ELR (cell line): ENCODE measurements at places on chromosomes 5 and 9.

DNA sequence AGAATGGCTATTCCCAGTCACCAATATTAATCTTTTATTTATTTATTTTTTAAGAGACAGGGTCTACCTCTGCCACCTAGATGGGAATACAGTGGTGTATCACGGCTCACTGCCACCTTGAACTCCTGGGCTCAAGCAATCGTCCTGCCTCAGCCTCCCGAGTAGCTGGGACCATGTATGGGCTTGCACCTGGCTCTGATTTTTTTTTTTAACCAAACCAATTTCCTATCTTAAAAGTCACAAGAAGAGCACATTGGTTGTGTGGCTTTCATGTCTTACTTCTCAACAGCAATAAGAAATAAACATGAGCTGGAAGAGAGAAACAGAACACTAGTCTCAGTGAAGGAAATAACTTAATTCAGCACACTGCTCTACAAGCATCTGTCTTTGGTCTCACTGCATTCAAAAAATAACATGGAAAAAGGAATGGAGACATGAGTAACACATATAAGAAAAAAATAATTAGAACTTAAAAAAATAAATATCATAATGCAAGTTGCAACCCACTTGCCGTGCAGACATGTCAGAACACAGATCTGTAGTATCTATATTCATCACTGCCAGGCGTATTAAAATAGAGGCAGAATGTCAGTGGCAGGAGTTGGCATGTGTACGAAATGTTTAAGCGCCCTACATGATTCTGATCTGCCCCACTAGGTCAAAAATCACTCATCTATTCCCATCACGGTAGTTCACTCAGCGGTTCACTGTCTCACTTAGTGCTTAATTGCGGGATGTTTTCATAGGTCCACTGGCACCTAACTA, 66.4 kb downstream of the EFNA5 start:
- DNase-seq: no peak

GRCh38 chr9:95857124-95857523, 18.4 kb upstream of the ERCC6L2 start:
- peak; percentile 63 for DNase-seq

DNA sequence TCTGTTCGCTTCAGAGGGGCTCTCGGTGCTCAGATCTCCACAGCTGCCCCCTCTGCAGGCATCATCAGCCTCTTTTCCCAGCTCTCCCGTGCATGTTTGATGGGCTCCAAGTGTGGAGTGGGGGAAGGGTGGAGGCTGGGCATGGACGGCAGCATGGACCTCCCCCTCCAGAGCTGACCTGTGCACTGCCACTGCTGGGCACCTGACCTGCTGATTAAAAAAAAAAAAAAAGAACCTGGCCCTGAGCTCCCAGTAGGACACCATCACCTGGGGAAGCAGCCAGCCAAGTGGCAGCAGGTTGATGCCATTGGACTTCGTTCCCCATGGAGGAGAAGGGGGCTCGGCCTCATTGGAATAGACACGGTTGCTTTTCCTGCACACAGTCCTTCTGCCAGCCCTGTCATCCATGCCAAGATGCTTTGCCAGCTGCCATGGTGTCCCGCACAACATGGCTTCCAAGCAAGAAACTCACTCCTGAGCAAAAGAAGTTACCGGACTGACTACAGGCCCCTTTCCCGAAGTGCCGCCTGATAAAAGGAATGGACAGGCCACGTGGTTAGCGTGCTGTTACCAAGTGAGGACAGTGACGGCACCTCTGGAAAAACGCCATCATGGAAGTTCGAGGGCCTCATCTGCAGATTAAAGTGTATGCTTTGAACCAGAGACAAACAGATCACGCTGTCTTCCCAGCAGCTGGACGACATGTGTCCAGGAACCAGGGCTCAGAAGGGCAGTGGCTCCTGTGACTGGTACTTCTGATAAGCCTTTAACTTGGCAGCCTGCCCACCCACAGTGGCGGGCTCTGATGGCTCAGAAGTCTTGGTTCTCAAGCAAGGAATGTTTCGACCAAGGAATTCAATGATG, 14.7 kb upstream of the BRD3OS start:
- no peak for DNase-seq

- no peak for DNase-seq
Measured at GRCh38 chr5:125004009-125004408, 257.6 kb upstream of the ZNF608 start.

GRCh38 chr5:138051441-138052296, 18.8 kb upstream of the FAM13B start:
- no peak for DNase-seq

GRCh38 chr9:126962336-126962735, 47.8 kb downstream of the RALGPS1 start:
- no peak for DNase-seq

DNA sequence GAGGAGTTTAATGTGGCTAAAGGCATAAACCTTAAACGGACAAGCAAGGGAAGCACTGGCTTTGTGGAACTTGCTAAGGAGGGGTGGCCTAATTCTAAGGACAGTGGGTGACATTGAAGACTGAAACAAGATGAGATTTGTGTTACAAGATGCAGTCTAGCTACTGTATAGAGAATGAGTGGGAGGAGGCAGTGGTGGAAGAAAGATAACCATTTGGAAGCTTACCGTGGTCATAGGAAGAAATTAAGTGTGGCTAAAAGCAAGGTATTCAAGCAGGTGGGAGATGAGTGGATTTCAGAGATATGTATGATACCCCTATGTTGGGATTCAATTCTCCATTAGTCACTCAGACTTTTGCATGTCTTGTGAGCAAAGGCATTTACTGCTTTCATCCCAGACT, 4.6 kb downstream of the PAM start:
- no peak for DNase-seq

- DNase-seq: peak; percentile 2
Measured at GRCh38 chr5:11334404-11334803, 569.8 kb downstream of the CTNND2 start.

DNA sequence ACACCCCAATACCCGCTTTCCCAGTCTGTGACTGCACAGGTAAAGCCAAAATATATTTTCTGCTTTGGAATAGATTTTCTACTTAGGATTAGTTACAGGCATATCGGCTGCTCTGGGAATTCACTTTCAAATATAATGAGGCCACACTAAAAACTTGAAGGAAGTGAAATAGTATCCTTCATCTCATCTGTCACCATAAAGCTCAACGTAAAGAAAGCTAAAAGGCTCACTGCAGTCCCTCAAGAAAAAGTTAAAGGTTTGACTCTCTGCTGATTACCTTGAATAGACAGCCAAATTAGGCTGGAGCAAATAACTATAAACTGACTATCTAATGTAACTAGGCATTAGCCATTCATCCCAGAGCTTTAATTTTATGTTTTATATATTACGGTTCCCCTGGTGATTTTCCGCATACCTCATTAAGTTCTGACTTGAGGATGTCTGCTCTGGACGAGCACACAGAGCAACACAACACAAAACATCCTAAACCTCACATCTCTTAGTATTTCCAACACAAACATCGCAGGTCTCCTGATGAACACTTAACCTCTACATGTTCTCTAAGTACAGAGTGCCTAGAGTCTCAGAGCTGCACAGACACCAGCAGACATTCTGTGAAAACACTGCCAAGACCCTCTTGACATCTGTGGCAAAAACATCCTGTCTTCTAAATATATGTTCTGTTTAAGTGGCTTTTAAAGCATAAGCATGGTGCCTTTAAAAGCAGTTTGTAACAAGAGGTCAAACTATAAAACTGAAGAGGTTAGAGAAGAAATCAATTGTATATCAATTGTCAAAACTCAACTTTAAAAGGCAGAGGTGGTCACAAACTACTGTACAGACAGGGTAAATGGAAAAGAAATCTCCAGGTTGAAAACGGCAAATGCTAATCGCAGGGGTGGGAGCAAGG, 35.4 kb downstream of the ELAVL2 start:
- no peak for DNase-seq

GRCh38 chr9:68429631-68430030, 73.2 kb downstream of the PGM5 start:
- no peak for DNase-seq

DNA sequence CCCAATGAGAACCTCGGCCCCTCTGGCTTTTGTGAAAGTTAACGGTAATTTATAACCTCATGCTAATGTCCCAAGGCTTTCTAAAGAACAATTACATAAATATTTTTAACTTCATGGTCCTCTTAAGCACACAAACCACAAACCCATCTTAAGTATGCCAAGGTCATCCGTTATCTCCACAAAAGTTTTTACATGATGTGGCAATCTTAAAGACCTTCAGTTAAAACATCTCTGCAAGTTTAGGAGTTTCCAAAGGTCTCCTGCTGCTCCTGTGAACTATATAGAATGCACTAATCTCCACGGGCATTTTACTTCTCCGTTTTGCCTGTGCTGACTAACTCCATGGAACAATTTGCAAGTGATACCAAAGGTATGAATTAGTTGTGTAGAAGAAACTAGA, 228.2 kb downstream of the TLE1 start:
- DNase-seq: no peak

GRCh38 chr5:116806836-116807235, 232.2 kb upstream of the SEMA6A start:
- no peak for DNase-seq

DNA sequence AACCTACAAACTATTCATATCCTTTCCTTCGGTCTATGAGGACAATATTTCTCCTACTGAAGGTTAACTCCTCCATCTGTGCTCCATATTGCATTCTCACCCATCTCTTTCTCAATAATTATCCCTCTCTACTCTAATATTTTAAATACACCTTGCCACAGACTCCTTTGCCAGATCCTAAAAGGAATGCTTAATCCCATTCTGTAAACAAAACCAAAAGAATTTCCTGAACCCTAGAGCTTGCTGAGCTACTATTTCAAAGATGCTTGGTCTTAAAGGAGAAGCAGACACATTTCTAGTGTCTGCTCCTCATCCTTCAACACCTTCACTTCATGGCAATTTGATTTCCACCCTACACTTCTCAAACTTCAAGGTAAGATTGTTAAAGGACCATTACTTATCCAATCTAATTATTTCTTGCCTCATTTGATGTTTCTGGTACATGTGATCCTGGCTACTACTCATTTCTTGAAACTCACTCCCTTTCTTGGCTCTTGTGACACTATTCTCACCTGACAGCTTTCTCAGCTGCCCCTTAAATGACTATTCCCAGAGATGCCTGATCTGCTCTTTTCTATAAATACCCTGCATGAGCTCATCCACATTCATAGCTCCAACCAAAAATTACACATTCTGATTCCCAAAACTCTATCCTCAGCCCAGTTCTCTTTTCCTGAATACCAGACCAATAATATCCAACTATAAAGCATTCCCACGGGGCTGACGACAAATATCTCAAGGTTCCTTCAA, 20.2 kb downstream of the HOMER1 start:
- no peak for DNase-seq

DNA sequence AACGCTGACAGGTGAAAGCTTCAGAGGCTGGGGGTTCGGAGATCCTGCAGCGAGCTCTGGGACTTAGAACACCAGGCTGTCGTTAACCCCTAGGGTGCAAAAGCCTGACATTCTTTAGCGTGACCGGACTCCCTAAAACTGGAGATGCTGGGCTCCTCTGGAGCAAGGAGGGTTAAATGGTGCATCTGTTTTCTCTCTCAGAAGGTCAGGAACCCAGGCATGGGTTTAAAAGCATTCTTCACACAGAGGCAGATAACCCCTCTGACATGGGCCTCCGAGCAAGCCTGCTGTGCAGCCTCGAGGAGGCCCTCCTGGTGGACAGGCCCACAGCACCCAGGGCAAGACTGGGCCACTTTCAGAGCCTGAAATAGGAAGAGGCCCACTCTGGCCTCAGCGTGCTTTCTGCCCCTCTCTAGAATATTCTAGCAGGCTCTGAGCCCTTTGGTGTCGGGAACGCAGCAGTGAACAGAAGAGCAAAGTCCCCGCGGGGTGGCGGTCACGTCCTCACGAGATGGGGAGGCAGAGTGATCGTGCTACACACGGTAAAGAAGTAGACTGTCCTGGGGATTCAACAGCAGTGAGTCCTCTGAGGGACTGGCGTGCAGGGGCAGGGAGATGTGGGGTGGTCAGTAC, 124.8 kb downstream of the COL23A1 start:
- no peak for DNase-seq

DNA sequence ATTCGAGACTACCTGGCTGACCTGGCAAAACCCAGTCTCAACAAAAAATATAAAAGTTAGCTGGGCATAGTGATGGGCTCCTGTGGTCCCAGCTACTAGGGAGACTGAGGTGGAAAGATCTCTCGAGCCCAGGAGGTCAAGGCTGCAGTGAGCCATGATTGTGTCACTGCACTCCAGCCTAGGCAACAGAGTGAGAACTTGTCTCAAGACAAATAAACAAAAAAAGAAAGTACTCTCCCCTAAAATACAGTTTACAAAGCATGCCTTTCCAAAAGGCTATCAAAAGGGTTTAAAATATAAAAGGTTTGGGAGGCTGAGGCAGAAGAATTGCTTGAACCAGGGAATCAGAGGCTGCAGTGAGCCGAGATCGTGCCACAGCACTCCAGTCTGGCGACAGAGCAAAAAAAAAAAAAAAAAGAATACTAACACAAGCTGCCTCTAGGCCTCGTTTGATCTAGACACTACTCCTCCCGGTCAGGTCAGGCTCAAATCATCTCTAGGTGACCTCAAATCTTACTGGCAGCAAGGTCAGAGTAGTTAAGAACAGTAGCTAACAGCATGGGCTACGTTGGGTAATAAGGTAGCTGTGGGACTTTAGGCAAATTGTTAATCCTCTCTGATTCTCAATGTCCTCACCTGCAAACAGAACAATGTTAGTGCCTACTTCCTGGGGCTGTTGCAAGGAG, 9.3 kb downstream of the NAIF1 start:
- DNase-seq: no peak

DNA sequence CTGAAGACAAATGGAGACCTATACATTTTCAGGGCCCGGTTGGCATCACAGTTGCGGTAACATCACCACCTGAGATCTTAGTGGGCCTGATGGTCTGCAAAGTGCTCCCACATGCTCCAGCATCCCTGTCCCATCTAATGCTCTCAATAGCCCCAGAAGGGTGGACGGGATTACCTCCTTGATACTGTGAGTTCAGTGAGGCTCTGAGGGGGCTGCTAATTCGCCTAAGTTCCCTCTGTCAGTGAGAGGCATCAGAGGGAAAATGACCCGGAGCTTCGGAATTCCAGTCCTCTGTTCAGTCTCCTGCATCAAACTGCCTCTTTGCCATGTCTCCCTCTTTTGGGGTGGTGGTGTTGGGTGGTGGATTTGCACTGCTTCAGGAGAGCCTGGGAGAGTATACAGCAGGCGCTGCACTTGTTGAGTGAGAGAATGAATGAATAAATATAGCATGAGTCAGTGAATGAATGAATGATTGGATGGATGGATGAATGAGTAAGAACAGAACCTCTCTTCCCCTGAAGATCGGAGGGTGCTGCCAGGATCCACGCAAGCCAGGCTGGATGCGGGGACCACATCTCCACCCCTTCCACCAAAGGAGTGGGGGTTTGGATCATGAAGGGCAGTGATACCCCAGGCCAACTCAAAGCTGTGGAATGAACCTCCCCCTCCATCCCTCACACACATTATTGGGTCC, 141.0 kb downstream of the GABBR2 start:
- no peak for DNase-seq

GRCh38 chr9:96183751-96184150, 118.2 kb downstream of the HSD17B3 start:
- no peak for DNase-seq

- no peak for DNase-seq
Measured at GRCh38 chr5:115463983-115464382, 80.6 kb downstream of the FEM1C start.
